ENCODE measurements at places on chromosomes 3 and 15.

DNA sequence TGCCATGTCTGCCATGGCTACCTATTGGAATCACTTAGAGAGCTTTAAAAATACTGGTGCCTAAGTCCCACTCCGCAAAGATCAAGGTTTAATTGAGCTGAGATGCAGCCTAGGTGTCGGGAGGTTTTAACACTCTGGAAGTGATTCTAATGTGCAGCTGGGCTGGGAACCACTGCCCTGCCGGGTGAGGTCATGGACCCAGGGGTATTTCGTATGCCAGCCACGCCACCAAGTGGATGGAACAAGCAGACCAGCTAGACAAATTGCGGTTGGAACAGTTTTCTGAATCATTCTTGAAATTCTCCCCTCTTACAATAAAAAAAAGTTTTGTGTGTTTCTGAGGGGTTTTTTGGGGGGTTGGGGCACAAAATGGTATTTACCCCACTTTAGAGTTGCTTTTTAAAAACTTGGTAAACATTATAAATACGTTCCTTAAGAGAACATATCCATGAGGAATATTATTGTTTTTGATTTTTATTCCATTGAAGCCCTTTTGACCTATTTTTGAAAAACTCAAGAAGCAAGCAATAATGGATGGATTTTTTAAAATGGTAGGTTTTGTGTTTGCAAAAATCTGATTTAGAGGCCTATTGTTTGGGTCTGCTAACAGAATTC is 66.2 kb upstream of the CSTA start:
- peak; percentile 41 for DNase-seq

DNA sequence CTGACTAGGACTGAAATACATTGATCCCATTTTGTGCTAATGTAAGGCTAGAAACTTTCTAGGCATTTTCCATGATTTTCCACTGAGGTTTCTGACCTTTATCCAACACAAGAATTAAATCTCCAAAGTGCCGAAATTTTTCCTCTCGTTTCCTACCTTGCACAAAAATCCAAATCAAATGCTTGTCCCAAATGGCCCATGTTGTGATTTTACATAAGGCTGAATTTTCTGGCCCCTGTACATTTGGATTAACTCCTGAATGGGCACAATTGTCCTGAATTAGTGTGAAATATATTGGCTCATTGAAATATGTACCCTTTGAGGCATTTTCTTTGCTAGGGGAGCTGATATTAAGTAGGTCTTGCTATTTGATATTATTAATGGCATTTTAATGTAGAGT is 105.6 kb upstream of the CBLB start:
- no peak for DNase-seq

DNA sequence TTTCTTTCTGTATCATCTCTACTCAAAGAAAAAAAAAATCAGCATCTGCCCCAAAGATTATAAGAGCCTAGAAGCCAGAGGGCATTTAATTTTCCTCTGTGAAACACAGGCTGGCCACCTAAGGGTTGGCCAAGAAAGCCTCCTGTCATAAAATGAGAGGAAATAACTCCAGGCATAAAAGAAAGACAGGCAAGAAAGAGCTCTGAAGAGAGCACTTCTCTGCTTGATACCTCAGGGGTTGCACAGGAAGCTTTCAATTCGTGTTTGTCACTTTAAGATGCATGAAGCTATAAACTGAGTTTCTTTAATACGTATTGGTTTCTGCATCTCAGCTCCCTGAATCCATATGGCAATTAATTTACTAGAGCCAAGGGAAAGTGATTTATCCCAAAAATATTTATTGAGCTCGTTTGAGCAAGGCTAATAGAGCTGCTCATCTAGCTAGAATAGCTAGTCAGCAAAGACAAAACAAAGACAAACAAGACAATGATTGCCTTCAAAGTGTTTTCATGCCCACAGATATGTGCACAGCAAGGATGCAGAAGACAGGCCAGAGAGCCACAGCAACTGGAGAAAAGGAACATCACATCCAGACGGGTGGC is 35.5 kb downstream of the ATP8B4 start:
- DNase-seq = no peak

DNA sequence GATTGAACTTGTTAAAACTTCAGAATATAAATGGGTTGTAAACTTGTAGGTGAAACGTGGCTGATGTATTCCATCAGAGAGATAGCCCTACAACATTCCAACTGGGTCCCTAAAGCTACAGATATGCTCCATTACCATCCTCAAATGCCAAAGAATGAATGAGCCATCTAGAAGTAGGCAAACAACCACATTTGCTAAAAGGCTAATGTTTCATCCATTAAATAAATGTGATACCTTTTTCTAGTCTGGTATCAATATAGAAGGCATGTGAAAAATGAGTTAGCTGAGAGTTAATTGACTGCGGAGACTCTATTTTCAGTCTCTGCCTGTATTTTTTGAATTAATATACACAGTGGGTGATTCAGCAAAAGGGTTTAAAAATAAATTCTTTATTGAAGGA is 203.8 kb downstream of the RBMS3 start:
- no peak for DNase-seq

GRCh38 chr3:44862226-44862637 is 520 bp downstream of the TMEM42 start:
- no peak for DNase-seq

Measured in activated CD8-positive, alpha-beta memory T cell treated with anti-CD3 and anti-CD28 coated beads, Interleukin-2, amount 50 U/mL, for 4 hours (primary cell).